ENCODE measurements at places on chromosomes 3 and 15.

DNA sequence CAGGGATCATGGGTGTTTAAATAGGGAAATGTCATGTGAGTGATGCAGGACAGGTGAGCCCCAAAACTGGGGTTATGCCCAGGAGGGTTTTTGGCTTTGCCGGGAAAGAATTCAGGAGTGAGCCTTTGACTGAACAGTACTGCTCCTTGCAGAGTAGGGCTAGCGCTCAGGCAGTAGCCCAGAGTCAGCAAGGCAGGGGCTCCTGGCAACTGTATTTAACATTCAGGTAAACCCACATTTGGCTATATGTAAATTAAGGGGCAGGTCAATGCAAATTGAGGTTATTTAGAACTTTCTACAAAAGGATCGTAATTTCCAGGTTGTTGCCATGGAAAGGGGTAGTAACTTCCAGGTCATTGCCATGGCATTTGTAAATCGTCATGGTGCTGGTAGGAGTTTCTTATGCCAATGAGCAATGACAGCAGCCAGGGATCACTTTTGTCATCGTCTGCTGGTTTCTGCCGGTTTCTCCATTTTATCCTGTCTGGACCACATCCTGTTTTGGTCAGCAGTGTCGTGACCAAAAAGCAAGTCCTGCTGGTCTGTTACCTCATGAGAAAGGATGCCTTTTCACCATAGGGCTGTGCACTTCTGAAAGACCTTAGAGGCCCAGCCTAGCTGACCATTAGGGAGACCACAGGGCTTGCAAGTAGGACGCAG lies 24.3 kb downstream of the MTHFS start:
- DNase-seq, result no peak

GRCh38 chr3:141237701-141238521 lies 6.3 kb downstream of the PXYLP1 start:
- DNase-seq, result no peak

- DNase-seq, result no peak
Observed at GRCh38 chr3:195715583-195716266, 5.1 kb upstream of the MUC20 start.

DNA sequence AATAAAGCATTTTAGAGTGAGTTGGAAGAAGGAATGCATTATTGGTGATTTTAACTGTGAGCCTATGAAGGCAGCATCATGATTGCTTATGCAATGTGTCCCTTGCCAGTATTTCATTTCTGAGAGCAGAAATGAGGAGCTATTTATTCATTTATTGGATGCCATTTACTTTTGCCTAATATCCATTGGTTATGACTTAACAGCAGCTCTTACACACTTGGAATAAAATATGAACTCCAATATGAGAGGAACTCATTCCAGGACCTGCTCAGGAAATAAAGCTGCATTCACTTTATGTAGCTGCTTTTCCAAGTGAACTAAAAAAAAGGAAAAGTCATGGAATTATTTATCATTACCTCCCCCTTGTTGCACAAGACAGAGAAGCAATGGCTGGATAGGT lies 280.1 kb downstream of the LRTM1 start:
- no peak for DNase-seq

DNA sequence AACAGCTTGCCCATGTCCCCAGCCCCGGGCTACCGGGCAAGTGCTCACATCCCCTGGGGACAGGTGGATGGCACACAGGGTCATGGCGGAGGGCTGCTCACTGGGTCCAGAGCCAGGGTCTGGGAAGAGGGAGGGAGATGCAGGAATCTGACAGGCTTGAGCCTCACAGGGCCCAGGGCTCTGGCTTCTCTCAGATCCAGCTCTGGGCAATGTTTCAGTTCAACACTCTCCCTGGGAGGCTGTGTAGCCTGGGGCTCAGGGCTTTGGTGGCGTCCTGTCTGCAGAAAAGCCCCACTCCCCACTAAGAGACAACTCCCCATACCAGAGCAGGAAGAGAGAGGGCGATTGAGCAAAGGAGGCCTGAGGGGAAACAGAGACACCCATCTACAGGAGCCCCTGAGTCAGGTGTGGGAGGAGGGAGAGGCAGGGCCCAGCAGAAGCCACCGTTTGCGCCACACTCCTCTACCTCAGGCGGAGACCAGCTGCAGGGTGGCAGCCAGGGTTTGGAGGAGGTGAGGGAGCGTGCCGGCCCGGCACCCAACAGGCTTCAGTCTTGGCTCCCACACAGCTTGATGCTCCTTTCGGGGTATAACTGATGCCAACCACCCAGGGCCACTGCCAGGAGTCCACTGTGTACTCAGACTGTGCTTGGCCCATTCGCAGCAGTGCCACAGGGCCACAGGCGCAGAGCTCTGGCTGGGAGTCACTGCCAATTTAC lies 16.8 kb upstream of the SRP14 start:
- DNase-seq, result peak; percentile 68

GRCh38 chr3:14119651-14120050 lies 5.0 kb downstream of the CHCHD4 start:
- DNase-seq, result no peak

GRCh38 chr3:52090131-52090932 lies 34.0 kb upstream of the DUSP7 start:
- no peak for DNase-seq

DNA sequence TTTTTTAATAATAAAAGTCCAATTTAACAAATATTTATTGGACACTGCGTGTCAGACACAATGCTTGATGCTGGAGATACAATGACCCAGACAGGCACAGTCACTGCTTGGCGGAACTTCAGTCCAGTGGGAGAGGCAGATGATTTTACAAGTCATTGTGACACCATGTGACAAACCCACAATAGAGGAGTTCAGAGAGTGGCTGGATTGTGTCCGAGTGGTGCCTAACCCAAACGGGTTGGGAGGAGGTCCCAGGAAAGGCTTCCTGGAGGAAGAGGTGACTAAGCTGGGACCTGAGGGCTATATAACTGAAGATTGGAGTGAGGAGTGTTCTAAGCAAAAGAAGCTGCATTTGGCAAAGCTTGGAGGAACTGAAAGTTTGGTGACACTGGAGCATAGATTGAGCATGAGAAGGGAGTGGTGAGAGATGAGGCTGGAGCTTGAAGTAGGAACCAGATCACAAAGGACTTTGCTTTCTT lies 41.4 kb downstream of the CRTC3 start:
- no peak for DNase-seq

DNA sequence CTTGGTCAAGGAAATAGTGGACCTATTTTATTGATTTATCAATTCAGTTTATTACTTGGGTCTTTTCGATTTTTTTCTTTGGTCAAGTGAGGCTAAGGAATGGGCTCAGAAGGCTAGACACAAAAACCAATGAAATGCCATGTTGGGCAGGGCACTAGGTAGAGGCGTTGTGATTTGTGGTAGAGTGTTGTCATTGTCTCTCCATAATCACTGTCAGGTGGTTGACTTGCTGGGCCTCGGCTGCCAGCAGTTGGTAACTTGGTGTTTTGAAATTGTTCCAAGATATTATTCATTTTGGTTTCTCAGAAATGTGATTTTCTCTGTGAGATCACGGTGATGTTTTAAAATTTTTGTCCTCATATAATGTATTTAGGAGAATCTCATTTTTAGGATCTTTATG lies 173.6 kb downstream of the KLHL25 start:
- no peak for DNase-seq

DNA sequence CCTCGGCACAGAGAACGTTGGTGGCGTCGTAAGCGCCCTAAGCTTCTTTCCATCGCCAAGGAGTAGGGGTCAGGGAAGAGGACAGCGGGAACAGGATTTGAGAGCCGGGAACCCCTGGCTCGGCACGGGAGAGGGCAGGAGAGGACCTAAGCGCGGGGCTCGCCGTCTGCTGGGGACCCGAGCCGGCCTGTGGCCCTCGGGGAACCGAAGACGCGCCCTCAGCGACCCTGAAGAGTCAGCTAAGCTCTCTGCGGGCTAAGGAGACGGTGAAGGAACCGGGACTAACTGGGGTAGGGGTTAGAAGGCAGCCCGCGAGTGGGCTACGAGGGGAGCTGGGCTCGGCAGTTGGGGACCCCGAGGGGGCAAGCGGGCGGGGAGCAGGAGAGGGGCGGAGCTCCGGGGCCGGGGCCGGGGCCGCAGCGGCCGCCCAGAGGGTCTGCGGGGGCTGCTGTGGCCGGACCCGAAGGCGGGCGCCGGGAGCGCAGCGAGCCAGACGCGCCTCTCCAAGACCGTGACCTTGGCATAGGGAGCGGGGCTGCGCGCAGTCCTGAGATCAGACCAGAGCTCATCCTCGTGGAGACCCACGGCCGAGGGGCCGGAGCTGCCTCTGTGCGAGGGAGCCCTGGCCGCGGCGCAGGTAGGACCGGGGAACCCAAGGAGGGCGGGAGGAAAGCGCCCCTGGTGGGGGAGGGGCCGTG lies 574 bp downstream of the CASR start:
- no peak for DNase-seq

GRCh38 chr3:129112308-129113052 lies 9.1 kb downstream of the RAB43 start:
- DNase-seq, result no peak

DNA sequence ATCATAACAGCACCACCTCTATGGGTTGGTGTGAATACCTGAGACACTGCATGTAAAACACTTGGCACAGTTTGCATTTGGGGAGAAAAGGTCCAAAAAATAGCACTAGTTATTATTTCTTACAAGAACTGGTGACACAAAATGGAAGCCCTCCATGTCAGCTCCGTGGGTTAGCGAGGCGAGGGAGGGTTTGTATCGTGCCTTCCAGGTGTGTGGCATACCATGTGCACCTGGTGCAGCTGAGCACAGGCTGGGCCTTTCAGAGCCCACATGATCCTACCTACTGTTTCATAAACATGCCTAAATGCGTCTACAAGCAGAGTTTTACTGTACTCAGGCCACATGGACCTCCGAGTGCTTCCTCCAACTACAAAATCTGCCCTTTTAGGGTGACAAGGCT lies 5.6 kb downstream of the CXCR6 start:
- DNase-seq, result peak; percentile 55

DNA sequence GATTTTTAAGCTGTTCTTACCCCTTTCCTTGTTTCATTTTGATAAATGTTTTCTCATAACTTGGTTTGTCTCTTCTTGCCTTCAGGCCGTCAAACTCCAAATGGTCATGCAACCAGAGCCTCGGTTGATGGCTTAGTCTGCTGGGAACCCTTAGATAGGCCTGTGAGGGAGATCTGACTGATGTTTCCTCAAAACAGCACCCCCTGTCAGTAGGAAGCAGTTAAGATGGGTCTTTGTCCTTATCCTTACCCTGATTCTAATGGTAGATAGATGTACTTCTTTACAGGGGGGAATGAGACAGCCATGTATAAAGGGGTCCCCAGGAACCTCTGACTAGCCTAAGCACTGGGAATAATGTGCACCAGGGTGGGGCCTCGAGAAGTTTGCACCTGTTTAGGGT lies 16.3 kb upstream of the OR5H1 start:
- DNase-seq, result no peak

- no peak for DNase-seq
Observed at GRCh38 chr3:125105116-125105515, 49.3 kb upstream of the HEG1 start.

DNA sequence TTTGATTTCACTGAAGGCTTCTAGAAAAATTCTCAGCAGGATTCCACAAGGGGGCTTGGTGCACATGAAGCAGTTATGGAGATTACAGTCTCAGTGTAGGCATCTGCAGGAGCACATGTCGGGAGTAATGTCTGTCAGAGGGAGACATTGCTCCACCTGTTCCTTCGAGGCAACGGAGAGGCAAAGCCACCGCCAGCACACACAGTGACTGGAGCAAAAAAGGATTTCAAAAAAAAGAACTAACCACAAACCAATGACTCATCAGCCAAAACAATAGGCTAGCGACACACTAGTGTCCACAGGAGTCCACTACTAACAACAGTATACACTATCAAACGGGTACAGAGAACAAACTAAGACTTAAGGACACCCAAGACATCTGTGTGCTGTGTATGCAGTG lies 68.9 kb downstream of the NPTN start:
- no peak for DNase-seq

- DNase-seq, result no peak
Observed at GRCh38 chr15:95263751-95264150, 1032.4 kb downstream of the MCTP2 start.

DNA sequence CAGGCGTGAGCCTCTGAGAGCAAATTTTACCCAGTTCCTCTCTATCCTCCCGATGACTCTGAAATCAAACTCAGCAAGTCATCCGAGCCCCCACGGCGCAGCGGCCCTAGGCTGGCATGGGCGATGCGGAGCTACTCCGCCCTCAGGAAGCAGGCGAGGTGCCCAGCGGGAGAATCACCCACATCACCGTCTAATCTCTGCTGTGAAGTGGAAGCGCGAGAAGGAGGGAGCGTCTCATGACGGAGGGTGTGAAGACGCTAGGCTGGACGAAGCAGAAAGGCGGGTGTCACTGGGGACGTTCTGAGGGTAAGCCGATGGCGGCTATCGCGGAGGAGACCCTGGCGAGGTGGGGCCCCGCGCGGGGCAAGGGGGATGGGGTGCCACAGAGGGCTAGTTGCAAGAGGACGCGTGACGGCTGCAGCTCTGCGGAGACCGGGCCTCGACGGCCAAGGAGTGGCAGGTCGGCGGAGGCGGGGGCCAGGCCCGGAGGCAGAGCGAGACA lies 9.1 kb upstream of the GNAI2 start:
- DNase-seq, result peak; percentile 85

DNA sequence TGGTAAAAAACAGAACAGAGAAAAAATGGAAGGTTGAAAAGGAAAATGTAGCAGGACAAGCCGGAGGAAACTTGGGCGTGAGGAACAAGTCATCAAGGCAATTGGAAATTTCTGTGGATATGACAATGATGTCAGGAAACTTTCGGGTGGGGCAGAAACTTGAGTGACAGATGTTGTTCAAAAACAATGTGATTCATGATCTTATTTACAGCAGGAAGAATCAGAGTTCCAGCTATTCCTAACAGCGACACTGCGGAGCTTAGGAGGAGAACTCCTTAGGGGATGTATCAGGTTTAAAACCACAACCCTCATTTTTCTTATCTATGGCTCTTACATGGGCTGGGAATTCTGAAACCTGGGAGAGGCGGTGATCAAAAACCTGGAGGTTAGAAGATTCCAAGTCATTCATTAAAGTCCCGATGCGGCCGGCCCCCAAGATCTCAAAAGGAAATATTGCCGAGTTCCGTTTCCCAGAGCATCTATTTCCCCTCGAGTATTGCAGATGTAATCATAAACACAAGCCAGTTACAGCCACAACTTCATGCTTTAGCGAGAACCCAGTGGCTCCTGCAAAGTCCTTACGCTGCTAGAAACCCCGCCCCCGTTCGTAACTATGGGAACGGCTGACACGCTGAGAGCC lies 659 bp upstream of the ARRDC4 start:
- no peak for DNase-seq

DNA sequence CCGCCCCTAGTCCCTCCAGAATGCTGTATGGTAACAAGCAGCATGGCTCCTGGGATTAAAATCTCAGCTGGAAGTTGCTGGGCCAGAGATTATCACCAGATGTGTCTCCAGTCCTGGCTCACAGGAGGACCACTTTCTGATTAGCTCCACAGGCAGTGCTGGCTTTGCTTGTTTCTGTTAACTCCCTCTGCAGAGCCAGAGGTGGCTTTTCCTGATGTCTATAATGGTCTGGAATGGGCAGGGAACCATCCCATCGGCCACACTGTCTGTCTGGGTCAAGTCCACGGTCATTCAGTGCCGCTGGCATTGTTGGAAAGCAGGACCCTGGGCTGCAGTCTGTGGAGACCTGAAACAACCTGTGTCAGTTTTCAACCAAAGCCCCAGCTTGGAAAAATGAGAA lies 119.6 kb upstream of the CTDSPL start:
- no peak for DNase-seq

All from suprapubic skin (tissue), 4 donors.